ENCODE measurements at places on chromosomes 11 and 22. TPM values are rescaled to one million over a fixed set of nuclear protein-coding genes. Genes with fewer than 3 reads are reported as not detected.

GRCh38 chr11:44797886-44798606 is 71.3 kb downstream of the TSPAN18 start:
- no peak for DNase-seq

- DNase-seq, result no peak
Observed at GRCh38 chr22:27476729-27477128, 324.8 kb downstream of the MN1 start.

- DNase-seq, result peak; percentile 77
Observed at GRCh38 chr22:24432059-24432853, 4.9 kb downstream of the ADORA2A start.

DNA sequence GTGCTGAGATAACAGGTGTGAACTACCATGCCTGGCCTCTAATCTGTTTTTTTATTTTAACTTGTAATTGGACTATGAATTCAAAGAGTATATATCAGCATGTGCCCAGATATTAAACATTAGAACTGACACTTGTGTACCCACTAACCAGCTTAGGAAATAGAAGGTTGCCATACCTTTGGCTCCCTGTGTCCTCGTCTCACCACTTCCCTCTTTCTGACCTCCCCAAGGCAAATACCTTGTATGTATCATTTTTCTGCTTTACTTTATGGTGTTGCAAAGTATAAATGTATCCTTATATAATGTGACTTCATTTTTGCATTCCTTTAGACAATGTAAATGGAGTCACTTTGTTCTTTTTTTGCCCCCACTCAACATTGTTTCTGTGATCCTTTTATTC is 9.1 kb downstream of the PPP6R3 start:
- DNase-seq, result no peak

DNA sequence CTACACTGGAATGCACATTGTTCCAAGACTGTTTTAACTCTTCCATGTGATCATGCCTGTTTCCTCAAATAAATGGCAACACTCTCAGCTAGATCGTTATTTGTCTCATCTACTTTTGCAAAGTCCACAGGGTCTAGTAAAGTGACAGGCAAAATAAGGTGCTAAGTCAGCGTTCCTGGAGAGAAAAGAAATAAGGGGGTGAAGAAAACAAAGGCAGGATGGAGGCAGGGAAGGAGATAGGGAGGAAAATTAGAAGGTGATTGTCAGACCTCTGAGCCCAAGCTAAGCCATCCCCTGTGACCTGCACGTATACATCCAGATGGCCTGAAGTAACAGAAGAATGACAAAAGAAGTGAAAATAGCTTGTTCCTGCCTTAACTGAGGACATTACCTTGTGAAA is 132.1 kb downstream of the RAB38 start:
- no peak for DNase-seq

DNA sequence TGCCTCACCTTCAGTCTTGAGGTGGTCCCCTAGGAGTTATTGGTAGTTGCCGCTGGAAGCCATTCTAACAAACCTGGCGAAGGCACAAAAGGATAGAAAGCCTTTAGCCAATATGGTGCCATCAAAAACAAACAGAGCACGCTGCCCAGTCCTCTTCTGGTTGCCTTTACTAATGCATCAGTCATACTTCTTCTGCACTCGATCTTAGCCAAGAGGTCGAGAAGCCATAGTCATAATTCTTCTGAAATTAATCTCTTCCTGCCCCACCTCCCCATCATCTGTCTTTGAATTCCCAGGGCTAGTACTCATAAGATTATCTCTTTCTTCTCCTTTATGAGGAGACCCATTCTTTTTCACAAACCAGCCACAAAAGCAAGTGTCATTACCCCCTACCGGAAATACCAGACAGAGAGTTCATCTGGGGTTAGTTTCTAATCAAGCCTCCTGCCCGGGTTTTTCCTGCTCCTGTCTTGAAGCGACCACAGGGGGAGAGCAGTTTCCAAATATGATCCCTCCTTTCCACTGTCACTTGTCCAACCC is 21.4 kb upstream of the EHF start:
- no peak for DNase-seq

Gene IGF2
- total RNA-seq, result 8.2 TPM

Gene VSIG2
- total RNA-seq, result not detected

GRCh38 chr11:123374622-123374968 is 55.5 kb upstream of the GRAMD1B start:
- DNase-seq, result no peak

Gene LUZP2
- not detected for total RNA-seq

DNA sequence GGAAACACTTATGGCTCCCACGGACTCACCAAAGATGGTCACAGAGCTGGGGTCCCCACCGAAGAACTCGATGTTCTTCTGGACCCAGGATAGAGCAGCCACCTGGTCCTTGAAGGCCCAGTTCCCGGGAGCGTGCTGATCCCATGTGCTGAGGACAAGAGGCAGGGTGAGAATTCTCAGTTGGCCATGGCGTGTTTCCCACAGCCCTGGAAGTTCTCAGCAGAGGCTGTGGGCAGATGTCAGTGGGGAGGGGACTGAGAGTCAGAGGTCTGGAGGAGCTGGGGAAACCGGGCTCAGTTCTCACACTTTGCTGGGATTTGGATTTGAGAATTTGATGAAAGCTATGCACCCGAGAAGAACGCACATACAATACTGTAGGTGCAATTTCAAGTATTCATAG is 193.3 kb downstream of the BCR start:
- DNase-seq, result no peak

- DNase-seq, result no peak
Observed at GRCh38 chr11:115942011-115942410, 437.8 kb upstream of the CADM1 start.

GRCh38 chr11:44258839-44259420 is 51.0 kb downstream of the ALX4 start:
- no peak for DNase-seq

GRCh38 chr11:67354075-67355022 is 1.0 kb upstream of the POLD4 start:
- peak; percentile 52 for DNase-seq

DNA sequence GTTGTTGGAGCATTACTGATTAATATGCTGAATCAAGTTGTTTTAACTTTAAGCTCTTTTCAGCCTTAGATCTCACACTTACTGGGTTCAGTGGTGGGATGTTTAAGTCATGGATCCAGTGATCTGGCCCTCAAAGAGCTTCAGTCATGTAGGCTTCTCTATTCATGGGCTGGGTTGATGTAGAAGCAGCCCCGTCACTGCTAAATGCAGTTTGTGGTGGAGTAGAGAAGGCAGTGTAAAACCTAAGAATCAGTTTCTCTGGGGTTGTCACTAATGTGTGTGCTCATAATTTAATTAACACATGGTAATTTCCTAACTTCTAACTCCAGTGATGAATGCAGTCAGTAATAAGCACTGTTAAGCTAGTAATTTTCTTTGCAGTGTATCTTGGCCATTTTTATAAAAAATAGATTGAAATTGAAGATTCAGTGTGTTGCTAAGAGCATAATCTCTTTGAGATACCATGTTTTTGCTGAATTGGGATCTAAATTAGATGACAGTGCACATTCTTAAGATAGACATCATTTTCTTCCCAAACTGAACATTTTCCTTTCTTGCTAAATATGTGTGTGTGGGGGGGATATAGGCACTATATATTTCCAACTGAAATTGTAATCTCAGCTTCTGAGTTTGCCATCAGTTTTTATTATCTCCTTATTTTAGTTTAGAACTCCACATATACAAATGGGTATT is 9.0 kb downstream of the SPCS2 start:
- no peak for DNase-seq

Gene MRGPRX4
- not detected for total RNA-seq

- no peak for DNase-seq
Observed at GRCh38 chr11:77038825-77039326, 4.7 kb downstream of the B3GNT6 start.

DNA sequence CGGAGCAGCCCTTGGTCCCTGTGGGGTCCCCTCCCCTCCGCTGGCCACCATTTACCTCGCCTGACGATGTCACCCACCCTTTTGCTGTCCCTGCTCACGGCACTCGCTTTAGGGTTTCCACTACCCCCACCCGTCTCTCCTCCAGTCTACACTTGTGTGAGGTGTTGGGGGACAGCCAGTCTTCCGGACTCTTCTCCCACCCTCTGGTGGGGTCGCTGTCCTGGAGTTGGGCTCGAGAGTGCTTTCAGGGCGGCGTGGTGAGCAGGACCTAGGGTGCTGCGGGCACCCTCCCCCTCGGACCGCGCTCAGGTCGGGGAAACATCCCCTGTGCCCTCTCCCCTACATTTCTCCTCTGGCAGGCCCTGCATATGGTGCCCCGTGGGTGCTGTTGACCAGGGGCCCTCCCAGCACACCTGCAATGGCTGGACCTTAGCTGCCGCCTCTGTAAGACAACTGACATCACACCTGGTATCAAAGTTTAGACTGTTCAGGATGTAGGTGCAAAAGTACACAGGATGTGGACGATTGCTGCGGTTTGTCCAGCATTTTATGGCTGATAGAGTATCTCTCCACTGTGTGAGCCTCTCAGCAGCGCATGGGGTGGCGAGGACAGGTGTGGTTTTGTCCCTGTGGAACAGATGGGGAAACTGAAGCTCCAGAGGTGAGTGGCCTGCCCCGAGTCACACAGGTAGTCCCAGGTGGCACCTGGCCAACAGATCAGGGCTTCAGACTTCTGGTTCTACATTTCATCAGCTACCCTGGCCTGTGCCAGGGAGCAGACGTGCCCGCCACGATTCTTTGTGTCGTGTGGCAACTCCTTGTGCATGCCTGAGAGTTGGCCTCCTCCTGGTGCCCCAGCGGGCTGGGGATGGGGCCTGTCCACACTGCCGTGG is 1.2 kb downstream of the GRK2 start:
- peak; percentile 63 for DNase-seq

Gene PLA2G3
- total RNA-seq, result not detected

Gene BLID
- not detected for total RNA-seq

DNA sequence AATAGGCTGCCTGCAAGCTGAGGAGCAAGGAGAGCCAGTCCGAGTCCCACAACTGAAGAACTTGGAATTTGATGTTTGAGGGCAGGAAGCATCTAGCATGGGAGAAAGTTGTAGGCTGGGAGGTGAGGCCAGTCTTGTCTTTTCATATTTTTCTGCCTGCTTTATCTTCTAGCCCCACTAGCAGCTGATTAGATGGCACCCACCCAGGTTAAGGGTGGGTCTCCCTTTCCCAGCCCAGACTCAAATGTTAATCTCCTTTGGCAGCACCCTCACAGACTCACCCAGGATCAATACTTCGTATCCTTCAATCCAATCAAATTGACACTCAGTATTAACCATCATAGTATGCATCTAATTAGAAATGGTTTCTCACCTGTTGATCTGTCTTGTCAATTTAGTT is 5.0 kb upstream of the COX8A start:
- DNase-seq, result no peak

DNA sequence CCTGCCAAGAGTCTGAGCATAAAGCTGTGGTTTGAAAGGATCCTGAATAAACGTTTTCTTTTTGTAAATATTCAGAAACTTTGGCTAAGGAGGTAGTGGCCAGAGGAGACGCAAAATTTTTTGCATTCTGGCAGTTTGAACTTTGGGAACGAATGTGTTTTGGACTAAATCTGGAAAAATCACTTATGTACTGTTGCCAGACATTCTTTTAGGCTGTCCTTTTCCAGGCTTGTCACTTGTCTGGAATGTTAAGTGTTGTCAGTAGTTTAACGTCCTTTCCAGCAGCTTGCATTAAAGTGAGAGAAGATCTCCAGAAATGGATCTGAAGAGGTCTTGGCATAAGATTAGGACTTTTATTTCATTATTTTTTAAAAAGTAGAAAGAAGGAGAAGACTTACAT is 18.5 kb downstream of the SPECC1L start:
- no peak for DNase-seq

DNA sequence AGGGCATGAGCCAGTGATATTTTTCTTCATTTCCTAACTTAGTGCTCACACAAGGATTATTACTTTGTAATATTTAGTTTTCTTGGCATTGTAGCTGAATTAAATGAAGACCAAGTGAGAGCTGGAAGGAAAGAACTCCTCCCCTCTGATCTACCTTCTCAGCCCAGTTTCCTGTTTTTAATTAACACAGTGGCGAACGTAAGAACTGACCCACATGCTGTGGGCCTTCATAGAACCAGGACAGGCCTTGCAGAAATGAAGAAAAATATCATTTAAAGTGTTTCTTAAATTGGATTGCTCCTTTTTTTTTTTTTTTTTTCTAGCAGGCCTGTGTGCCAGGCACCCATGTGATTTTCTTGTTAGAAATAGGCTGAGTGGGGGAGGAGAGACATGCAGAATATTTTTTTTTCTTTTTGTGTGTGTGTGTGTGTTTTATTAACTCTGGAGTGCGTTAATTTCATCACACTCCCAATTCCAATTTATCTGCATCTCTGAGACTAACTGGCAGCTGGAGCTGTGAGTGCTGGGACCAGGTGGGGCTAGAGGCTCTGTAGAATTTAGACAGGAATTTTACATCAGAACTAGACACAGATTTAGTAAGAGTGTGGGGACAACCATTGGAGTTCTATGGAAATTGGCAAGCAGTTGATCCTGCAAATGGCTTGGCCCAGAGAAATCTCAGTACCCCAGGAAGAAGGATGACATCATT is 320.5 kb downstream of the DDX10 start:
- no peak for DNase-seq

Gene NECTIN1
- total RNA-seq, result 3.8 TPM

Gene OR6A2
- 0.16 TPM for total RNA-seq

Gene CSF2RB
- total RNA-seq, result 0.16 TPM

DNA sequence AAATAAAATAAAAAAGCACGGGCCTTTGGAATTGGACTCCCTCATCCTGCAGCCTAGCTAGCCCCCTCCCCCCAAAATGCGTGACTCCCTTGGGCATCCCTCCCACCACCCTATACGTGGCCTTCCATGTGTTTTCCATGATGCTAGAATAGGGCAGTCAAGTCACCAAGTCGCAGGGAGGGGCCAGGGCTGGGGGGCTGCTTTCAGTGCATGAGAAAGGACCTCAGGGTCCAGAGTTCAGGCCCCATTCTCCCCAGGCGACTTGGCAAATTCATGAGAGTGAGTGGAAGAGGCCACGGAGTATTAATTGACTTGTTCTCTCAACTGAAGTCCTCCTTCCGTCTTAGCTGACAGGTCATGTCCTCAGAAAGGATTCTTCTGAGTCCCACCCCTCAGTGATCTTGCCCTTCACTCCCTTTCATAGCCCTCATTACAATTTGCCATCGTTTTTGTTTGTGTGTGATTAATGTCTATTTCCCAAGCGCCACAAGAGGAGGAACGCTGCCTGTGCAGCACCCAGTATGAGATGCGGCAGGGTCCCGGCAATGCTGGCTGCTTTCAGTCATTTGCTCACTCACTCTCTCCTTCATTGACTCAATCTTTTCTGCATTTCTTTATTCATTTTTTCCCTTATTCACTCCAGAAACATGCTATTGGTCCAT is 17.4 kb downstream of the LRRC32 start:
- DNase-seq, result peak; percentile 0

DNA sequence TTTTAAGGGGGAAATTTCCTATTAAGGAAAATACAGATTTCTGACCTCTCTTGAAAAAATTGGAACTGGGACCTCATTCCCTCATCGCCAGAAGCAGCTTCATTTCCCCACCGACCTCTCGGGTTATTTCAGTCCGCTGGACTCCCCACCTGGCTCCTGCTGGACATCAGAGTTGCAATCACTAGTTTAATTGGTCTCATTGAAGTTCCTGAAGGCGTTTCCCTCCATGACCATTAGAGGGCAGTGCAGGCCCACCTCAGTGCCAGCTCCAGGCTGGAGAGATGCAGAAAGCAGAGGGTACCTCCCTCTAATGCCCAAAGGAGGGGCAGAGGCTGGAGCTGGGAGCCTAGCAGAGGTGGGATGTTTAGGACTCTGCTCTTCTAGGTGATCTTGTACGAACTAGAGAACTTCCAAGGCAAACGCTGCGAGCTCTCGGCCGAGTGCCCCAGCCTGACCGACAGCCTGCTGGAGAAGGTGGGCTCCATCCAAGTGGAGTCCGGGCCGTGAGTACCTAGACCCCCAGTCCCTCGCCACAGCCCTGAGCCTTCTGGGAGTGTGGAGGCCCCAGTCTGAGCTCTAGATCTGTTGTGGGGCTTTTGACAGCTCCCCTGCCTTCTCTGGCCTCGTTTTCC is 2.7 kb downstream of the CRYBB3 start:
- DNase-seq, result peak; percentile 74
